ENCODE measurements at places on chromosomes 2 and 18.

- DNase-seq: no peak
These were observed 15.5 kb upstream of the PDK1 start for GRCh38 chr2:172540421-172540820.

DNA sequence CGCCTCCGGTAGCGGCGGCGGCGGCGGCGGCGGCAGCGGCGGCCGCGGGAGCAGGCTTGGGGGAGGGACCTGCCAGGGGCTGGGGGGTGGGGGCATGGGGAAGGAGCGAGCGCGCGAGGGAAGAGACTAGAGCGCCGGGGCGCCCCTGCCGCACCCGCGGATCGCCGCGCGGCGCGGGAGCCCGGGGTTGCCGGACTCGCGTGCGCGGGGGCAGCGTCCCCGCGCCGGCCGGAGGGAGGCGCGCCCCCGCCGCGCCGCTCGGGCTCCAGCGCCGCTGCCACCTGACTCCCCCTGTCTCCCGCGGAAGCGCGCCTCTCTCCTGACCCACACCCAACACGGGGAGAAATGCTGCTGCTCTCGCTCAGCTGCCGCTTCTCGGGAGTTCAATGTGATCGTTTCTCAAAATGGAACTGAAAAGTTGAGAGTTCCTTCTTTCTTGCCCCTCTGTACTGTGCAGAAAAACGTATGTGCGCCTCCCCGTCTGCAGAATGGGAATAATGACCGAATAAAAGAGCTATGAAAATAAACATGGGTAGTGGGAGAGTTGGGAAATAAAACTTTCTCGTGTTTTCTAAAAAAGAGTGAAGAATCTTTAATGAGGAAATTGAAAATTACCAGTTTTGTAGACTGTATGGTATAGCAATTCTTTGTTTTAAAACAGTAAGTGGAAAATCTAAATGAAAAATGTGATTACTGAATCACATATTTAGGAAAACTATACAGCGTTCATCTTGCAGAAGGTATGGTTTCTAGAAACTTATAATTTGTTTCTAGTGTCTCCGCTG lies 455 bp upstream of the TLK1 start:
- peak; percentile 27 for DNase-seq

- DNase-seq: no peak
These were observed 1058.5 kb downstream of the CBLN2 start for GRCh38 chr18:71485611-71486010.

GRCh38 chr18:62030091-62030985 lies 137.5 kb upstream of the RNF152 start:
- no peak for DNase-seq

GRCh38 chr2:61763605-61764034 lies 90.2 kb downstream of the FAM161A start:
- DNase-seq: peak; percentile 79

DNA sequence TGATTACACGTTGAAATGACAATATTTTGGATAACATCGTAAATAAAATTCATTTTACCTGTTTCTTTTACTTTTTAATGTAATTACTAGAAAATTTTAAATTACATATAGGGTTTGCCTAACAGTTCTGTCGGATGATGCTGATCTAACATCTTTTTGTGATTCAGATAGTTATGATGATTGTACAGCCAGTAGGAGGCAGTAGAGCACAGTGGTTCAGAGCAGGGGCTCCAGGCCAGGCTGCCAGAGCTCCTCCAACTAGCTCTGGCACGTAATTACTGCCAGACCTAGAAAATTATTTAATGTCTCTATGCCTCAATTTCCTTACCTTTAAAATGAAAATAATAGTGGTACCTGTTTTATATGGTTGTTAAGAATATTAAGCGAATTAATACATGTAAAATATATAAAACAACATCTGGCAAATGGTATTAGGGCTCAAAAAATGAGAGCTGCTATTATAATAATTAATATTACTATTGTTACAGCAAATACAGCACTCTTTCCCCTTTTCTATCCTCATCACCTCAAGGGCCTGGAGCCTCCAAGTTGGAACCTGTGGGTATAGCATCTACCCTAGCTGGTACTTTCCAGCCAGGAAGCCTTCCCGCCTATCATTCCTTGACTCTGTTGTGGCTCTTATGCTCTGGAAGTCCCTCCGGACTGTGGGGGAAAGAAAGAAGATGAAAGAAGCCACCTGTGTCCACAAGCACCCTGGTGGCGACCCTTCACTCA lies 47.7 kb upstream of the PLA2R1 start:
- peak; percentile 23 for DNase-seq

DNA sequence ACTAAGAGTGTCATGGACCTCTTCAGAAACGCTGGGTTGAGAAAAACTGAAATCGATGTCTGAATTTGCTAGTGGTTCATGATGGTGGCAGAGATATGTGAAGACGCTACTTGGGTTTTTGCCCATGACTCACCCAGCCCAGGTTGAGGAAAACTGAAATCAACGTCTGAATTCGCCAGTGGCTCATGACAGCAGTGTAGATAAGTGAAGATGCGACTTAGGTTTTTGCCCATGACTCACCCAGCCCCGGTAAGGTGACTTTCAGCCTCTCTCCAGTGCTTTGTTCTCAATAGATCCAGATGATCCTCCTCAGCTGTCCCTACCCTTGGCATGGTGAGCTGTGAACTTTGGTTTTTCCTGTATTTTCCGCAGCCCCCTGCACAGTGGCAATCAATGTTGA lies 105.3 kb upstream of the SIX3 start:
- no peak for DNase-seq

DNA sequence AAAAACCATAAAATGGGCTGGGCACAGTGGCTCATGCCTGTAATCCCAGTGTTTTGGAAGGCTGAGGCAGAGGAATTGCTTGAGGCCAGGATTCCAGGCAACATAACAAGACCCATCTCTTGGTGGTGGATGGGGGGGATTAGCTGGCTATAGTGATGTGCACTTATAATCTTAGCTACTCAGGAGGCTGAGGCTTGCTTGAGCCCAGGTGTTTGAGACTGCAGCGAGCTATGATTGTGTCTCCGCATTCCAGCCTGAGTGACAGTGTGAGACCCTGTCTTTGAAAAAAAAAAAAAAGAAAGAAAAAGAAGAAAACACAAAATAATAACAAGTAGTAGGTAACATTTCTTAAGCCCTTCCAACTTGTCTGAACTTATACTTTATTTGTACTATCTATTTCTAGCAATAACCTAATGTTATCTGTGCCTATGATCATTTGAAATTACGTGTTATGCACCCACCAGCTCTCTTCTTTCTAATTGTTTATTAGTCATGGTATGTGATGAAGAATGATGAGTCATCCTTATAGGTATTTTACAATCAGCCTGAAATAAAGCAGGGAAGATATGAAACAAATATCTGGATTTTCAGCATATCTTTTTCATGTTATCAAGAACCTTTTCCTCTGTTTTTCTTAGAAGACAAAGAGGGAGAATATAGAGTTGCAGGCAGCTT lies 129.3 kb upstream of the UNC80 start:
- DNase-seq: no peak

- DNase-seq: no peak
These were observed 88.5 kb downstream of the TGIF1 start for GRCh38 chr18:3538456-3538855.

DNA sequence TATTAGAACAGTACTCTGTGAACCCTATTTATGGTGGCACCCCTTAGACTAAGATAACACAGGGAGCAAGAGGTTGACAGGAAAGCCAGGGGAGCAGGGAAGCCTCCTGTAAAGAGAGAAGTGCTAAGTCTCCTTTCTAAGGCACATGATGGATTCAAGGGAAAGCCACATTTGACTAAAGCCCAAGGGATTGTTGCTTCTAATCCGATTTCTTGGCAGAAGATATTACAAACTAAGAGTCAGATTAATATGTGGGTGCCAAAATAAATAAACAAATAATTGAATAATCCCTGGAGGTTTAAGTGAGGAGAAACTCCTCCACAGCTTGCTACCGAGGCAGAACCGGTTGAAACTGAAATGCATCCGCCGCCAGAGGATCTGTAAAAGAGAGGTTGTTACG lies 333.2 kb downstream of the SOX11 start:
- no peak for DNase-seq

GRCh38 chr2:70391988-70392387 lies 90.1 kb upstream of the FAM136A start:
- no peak for DNase-seq

DNA sequence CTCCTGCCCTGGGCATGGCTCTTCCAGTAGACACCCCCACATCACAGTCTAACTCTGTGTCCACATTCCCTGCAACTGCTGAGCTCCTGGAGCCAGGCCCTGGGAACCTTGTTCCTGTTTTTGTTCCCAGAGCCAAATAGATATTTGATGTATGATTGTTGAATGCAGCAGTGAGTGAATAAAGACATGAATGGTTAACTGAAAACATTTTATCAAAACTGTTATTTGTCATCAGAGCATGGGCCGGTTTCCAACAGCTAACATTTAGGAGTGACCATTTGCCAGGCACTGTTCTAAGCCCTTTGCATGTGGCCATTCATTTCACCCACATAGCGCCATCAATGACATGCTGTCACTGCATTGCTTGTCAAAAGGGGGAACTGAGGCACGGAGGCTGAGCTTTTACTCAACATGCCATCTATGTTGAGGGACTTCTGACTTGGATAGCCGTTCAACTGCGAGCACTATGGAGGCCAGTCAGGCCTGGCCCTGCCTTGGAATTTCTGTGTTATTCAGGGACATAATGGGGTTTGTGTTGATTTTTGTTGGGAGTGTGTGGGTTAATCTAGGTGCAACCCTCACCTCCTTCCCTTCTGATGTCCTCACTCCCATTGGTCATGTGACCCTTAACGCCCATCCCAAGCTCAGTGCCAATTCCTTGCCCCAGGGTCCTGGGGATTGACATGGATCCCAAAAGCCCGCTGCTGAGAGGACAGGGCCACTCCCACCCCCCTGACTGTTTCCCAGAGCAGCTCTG lies 12.6 kb downstream of the IL1R1 start:
- no peak for DNase-seq

- no peak for DNase-seq
These were observed 770 bp downstream of the ZNF396 start for GRCh38 chr18:35376393-35376741.

DNA sequence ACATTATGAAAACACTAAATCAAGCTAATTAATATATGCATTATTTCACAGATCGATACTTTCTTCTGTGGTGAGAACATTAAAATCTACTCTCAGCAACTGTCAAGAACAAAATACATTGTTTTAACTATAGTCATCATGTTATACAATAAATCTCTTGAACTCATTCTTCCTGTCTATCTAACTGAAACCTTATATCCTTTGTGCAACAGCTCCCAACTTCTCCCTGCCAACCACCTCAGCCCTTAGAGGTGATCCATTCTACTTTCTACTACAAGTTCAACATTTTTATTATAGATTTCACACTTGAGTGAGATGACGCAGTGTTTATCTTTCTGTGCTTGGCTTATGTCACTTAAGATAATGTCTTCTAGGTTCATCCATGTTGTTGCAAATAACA lies 535.2 kb upstream of the CRIM1 start:
- DNase-seq: no peak

DNA sequence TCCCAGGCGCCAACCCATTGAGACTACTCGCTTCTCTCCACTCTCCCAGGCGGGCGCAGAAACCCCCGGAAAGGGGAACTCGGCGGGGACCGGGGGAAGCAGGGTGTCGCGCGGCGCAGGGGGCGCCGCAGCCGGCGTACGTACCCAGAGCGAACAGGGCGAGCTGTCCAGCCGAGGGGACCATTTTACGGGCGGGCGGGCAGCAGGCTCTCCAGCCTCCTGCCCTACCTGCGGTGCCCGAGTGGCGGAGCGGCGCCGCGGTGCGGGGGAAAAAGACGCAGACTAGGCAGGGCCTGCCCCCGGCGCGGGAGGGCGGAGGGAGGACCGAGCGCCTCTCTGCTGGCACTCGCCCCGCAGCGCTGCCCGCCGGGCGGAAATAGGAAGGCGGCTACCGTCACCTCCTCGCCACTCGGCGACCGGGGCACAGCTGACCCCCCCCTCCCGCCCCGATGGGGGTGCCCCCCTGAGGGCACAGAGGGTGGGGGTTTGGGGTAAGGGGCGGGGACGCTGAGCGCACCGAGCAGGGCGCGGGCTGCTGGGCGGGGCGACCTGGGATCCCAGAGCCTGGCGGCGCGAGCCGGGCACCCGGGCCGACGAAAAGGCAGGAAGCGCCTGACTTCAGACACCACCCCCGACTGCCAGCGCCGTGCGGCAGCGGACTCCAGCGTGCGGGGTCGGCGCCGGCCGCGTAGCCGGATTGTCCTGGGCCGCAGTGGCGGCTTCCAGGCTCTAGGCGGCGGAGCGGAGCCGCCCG lies at the start of gene TGFA:
Gene TGFA (minus strand): TSS at position 243 of the 754 bp plus-strand sequence. CDS start 59 bp downstream, at position 184.
- peak; percentile 32 for DNase-seq

DNA sequence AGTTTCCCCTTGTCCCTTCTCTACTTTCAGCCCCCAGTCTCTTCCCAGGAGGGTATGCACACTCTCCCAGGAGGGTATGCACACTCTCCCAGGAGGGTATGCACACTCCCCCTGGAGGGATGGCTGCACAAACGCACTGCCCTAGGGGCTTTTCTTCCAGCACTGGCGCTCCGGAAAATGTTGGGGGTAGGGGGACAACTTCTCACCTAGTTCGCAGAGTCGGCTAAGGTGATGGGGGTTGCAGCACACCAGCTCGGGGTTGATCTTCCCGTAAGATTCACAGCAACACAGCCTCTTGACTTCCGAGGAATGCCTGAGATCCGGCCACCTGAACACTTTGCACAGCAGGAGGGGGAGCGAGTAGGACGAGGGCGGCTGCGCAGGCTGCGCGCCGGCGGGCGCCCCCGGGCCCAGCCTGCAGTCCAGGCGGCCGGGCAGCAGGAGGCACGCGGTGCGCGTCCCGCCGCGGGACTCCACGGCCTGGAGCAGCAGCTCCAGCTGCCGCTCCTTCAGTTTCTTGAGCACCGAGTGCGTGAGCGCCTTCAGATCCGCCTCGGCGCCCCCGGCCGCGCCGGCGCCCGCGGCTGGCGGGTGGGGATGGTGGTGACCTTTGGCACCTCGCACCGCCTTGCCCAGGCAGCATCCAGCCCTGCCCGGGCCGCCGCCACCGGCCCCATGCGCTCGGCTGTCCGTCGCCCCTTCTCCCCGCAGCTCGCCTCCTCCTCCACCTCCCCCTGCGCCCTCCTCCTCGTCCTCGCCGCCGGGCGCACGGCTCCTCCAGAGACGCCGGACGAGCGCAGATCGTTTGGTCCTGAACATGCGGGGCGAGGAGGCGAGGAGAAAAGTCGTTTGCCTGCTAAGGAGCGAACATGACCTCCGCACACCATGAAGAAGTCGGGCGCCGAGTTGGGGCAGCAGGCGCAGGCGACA lies 894 bp downstream of the SMAD7 start:
- DNase-seq: peak; percentile 34

DNA sequence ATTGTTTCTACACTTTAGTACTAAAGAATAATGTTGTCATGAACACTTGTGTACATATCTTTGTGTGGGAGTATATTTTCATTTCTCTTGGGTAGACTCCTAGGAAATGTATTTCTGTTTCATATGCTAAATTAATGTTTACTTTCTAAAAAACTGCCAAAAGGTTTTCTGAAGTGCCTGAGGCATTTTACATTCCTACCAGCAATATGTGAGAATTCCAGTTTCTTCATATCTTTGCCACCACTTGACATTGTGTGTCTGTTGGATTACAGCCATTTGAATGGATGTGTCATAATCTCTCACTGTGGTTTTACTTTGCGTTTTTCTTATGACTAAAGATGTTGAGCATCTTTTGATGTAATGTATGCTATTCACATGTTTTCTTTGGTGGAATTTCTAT lies 428.2 kb upstream of the KCNH7 start:
- no peak for DNase-seq

- no peak for DNase-seq
These were observed 3.8 kb upstream of the CNDP1 start for GRCh38 chr18:74530584-74530862.
